Stimulated activated CD8-positive, alpha-beta memory T cell treated with anti-CD3 and anti-CD28 coated beads, Interleukin-7, amount 100 ng/mL, for 1 hour (primary cell): ENCODE measurements at places on chromosomes 12 and 14.
A peak's percentile ranks its signal among the peaks of the same experiment; 100 is the strongest.

DNA sequence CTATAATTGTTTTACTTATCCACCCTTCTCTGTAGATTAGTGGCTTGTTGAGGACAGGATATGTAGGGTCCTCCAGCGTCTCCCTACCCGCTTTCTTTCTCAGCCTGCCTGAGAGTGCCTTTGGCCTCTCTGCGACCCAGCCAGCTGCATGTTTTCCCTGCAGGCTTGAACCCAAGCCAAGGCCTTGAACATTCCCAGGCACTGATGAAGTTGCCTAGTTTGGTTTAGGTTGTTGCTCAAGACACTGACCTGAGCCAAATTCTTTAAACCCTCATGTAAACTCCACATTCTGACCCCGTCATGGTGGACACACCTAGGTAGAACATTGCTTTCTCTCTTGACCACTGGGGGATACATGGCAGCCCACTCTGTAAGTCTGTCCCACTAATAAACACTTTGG, 33.4 kb upstream of the TXNRD1 start:
- no peak for DNase-seq

- no peak for DNase-seq
These were observed 119.8 kb downstream of the SINHCAF start for GRCh38 chr12:31206038-31206670.

- DNase-seq, result no peak
These were observed 908 bp upstream of the CDKL1 start for GRCh38 chr14:50397390-50398188.

DNA sequence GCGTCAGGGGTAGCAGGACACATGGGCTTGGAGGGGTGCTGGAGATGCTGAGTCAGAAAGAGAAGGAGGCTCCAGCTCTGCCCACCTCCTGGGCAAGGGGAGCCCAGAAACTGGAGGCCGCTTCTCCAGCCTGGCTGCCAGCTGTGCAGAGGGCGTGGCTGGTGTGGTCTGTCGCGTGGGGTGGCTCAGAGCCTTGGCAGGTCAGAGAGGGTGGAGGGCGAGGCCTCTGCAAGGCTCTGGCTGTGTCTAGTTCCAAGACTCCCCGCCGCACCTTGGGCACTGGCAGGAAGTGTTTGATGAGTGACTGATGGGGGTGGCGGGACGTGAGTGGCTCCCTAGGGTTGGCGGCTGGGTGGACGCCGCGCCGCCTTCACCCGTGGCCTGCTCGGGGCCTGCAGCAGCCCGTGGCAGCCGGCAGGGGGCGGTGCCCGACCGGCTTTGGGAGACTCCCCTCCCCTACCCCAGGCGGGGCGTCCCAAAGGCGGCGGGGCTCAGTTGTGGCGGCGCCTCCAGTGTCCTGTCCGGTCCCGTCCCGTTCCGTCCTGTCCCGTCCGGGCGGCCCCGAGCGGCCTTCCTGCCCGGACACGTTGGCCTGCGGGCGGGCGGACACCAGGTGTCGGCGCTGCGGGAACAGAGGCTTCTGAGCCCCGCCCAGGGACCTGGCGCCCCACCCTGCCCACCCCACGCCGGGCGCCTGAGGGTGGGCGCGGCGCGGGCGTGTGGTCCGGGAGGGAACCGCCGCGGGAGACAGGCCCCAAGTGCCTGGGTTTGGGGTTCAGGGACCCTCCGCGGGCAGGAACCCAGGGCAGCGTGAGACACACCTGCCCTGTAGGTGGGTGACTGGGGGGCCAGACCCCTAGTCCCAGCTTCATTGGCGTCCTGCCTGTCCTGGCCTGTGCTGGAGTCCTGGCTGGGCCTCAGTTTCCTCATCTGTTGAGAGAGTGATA, 39.7 kb downstream of the KRT80 start:
- peak; percentile 48 for DNase-seq

DNA sequence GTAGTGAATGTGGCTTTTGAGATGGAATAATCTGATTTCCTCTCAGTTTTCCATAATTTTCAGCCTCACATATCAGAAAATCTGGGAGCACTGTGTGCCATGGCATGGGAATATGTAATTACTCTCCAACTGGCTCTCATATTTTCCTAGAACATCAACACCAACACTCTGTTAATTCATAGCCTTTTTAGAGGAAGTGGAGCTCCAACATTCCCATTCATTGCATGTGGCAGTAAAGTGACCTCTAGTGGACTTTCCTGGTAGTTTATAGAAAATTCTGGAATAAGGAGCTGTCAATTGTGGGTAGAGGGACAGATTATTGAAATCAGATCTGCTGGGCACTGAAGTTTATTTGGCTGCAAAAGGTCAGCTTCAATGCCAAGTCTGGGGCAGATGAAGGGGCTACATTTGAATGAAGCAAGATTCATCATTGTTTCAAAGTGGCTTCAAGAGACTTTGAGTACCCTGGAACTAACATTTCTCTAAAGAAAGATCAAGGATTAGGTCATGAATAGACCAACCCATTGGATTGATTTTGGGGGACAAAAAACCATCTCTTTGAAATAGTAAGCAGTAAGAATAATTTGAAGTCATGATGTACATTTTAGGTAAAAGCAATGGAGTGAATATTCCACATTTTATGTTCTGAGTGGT, 23.6 kb upstream of the USP44 start:
- DNase-seq, result no peak

- no peak for DNase-seq
These were observed 572.6 kb upstream of the MDGA2 start for GRCh38 chr14:48247977-48248376.

DNA sequence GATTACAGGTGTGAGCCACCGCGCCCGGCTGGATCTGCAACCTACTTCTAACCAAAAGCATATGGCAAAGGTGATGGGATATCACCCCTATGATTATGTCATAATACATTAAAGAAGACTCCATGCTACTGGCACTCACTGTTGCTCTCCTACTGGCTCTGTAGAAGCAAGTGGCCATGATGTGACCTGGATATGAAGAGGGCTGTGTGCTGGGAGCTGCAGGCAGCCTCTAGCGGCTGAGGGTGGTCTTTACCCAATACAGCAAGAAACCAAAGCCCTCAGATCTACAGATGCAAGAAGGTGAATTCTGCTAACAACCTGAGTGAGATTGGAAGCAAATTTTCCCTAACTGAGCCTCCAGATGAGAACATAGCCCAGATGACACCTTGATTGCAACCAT, 34.2 kb upstream of the TRIM9 start:
- no peak for DNase-seq

DNA sequence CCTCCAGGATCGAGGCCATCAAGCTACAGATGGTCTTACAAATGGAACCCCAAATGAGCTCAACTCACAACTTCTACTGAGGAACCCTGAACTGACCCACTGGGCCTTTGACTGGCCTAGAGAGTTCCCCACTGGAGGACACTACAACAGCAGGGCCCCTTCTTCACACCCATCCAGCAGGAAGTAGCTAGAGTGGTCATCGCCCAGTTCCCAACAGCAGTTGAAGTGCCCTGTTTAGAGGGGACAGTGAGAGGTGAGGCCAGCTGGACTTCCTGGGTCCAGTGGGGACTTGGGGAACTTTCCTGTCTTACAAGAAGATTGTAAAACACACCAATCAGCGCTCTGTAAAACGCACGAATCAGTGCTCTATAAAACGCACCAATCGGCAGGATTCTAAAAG, 247.9 kb upstream of the BTG1 start:
- DNase-seq, result no peak

DNA sequence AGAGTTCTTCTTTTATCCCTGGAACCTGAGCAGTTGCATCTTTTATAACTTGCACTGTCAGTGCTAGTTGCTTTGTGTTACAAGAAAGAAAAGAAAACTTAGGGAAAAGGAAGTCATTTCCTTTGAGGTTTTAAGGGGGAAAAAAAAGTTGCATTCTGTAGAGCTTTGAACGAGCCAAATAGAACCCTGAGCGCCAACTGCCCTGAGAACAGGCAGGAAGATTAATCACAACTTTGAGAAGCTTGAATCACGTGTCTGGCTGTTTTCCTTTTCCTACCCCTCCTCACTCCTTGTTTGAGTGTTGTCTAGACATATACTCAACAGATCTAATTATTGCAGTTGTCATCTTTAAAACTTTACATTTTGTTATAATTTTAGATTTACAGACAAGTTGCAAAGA, 12.5 kb downstream of the PCNX1 start:
- DNase-seq, result no peak

GRCh38 chr12:122040579-122041386, 19.1 kb downstream of the BCL7A start:
- DNase-seq, result no peak

- no peak for DNase-seq
These were observed 29.7 kb upstream of the NR2C1 start for GRCh38 chr12:95102916-95103671.

DNA sequence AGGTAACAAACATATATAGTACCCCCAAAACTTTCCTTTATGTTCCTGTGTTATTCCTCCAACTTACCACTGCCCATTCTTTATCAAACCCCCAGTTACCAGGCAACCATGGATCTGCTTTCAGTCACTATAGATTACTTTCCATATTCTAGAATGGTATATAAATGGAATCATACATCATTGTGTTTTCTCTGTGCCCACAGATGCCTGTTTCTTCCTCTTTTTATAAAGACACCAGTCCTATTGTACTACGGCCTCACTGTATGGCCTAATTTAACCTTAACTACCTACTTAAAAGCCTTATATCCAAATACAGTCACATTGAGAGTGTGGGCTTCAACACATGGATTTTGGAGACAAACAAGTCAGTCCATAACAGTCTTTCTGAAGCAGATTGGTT, 2.6 kb downstream of the TAS2R14 start:
- DNase-seq, result no peak

DNA sequence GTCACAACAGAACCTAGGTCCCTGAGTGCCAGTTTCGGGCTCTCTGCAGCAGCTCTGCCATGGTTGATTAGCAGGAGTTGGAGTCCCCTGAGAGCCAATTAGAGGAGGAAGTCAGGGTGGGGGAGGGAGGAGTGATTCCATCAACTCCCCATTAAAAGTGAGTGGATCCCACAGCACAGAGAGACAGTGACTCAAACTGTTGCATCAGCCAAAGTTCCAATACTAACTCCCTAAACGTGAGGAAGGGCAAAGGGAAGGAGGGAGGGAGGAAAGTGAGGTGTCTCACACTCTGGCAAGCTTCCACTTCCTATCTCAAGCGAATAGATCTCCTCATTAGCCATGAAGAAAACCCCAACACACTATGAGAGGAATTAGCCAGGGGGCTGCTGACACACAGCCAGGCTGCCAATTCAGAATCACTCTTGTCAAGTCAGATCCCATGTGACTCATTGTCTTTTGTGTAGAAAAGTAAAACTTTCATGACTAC, 23.6 kb downstream of the OR11H4 start:
- no peak for DNase-seq

DNA sequence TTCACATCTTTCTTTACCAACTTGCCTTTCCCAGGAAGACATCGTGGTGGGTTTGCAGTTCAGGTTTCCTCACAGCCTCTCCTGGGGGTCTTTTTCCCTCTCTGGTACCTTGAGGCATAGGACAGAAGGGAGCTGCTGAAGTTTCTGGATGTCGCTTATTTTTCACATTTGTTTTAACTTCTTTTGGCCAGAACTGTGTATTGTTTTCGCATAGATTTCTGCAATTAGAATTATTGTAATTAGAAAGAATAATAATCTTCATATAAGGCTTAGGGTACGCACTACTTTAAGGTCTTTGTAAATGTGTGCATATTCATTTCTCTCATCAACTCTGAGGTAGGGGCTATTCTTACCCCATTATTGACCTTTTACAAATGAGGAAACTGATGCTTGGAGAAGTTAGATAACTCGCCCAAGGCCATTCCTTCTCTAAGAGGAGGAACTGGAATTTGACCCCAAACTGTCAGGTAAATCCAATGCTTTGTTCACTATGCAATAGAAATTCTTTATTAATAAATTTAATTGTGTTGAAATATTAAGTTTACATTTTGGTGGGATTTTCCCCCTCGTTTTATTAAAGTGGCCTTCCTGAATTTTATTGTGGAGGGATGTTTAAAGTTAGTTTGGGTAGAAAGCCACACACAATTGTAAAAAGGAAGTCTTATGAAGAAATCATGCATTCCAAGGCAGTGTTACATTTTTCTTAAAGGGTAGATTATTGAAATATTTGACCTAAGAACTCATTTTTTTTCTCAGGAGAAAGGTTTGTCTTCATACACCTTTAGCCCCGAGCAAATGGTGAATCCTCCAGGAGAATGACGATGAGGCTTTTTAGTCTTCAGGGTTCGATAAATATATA, 12.1 kb upstream of the SLC38A2 start:
- DNase-seq, result no peak

- DNase-seq, result no peak
These were observed 4.7 kb upstream of the CISTR start for GRCh38 chr12:53756300-53757100.

DNA sequence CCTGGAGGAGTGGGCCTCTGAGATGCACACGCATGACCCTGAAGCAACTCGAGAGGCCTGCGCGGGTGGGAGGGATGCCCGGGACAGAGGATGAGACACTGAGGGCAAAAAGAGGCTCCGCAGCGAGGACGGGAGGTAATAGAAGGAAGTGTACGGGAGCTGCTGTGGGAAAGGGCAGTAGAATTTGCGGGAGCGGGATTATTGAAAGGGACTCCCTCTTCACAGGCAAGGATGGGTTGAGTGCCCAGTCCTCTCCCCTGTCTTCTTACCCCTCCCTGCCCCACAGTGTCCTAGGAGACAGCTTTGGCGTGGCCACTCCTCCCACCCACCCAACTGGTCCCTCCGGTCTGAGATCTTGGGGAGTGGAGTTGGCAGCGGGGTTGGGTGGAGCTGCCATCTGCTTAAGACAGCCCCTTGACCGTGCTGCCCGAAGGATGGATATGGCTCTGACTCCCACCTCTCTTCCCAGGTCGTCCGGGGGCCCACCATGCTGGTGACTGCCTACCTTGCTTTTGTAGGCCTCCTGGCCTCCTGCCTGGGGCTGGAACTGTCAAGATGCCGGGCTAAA, 15.7 kb upstream of the ESPL1 start:
- no peak for DNase-seq

DNA sequence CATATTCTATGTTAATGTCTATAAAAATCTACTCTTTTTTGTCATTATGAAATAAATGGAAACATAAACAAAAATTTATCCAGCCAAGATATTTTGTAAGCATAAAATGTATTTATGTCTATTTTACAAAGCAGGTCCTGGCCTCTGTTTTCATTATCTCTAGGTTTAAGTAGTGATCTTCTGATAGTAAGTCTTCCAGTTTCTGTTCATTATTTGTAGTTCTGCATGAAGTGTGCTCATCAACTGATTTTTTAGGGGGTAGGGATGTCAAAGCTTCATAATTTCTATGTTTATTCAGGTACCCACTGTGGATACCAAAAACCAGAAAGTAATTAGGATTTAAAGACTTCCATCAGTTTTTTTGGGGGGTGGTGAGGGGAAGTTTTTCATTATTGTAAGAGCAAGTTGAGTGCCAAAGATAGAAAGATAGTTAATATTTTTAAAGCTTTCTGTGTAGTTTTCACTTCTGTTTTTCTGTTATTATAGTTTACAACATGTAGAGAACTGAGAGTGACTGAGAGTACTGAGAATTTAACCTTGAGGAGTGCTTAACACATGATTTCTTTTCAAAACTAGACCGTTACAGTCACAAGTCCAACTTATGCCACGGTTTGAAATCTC, 30.6 kb upstream of the LMO3 start:
- DNase-seq, result no peak
